Pancreas (tissue), 10 donors: ENCODE measurements at places on chromosomes 12 and 14. TPM values are rescaled to one million over a fixed set of nuclear protein-coding genes. Genes with fewer than 3 reads are reported as not detected.

The GABARAPL1 gene
- 92.7 TPM for polyA plus RNA-seq

The MMP17 gene
- 21.5 TPM for polyA plus RNA-seq

The E2F7 gene
- 0.08 TPM for polyA plus RNA-seq

The ZFHX2 gene
- 3.0 TPM for polyA plus RNA-seq

The FSCB gene
- not detected for polyA plus RNA-seq

The FZD10 gene
- 0.04 TPM for polyA plus RNA-seq

The PRPF39 gene
- polyA plus RNA-seq: 27.0 TPM

The TSPAN19 gene
- 0.57 TPM for polyA plus RNA-seq

The ANKRD9 gene
- 7.1 TPM for polyA plus RNA-seq

DNA sequence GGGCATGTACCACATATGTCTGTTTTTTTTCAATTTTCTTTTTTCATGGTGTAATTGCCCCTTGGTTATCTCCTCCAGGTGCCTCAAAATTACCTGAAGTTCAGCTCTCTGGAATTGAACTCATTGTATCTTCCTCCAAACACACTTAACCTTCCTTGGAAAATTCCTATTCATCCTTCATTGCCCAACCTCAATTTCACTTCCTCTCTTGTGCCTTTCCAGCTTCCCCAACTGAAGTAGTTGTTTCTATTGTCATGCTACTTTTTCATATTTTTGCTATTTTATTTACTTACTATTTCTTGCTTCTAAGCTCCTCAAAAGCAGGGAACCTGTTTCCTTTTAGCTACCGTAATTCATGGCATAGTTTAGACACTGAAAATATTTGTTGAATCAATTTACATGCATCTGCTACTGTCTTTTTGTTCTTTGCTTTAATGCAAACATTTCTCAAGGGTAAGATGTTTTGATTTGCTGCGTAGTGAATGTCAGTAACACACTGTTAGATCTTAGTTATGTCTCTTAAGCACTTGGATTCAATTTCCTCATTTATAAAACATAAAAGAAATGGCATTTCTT lies 37.0 kb upstream of the STXBP6 start:
- no peak for DNase-seq

DNA sequence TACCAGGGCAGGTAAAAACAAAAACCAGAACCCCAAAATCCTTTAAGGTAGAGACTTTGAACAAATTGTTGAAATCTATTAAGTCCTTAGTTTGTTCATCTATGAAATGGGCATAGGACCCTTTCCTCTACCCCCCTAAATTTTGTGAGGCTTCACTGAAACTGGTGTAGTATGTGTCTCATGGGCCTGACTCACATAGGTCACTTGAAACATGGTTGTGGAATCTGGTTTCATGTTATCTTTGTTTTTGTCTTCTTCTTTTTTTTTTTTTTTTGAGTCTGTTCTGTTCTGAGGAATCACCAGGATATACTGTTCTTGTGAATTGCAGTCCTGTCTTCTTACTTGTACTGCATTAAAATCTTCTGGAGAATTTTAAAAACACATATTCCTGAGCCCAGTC lies 202.2 kb downstream of the KTN1 start:
- no peak for DNase-seq

DNA sequence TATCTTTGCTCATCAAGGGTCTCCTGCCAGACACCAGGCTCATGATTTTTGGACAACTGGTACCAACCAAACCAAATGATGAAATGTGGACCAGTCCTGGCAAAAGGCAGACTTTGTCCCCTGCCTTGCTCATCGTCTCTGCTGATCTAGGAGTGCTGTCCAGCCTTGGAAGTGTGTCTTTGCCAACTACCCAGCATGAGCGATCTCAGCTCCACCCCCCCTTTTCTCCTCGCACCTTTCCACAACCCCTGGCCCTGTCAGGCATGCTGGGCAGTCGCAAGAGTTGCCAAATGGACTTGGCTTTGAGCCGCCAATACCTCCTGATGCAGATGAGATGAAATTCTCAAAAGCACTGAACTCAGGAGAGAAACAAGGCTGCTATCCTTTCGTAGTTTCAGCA lies 174.3 kb downstream of the KCNA5 start:
- DNase-seq: no peak

GRCh38 chr14:22489957-22490950 lies 98.8 kb downstream of the DAD1 start:
- DNase-seq: no peak

DNA sequence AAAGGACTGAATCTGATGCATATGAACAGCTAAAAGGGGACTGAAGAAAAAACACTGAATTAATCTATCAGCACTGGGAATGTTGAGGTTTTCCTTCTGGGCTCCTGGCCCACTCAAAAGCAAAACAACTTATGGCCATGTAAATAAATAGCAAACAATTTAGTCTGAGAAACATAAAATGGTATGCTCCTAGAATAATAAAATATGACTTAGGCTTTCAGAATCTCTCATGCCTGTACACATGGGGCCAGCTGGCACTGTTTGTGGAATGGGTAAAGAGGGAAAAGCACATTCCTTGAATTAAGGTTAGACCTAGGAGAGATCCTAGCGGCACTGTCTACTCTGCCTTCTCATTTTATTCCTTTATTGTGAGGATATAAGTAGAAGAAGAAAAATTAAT lies 6.2 kb downstream of the KLHDC2 start:
- no peak for DNase-seq

GRCh38 chr12:72612171-72612570 lies 340.0 kb downstream of the TRHDE start:
- no peak for DNase-seq

DNA sequence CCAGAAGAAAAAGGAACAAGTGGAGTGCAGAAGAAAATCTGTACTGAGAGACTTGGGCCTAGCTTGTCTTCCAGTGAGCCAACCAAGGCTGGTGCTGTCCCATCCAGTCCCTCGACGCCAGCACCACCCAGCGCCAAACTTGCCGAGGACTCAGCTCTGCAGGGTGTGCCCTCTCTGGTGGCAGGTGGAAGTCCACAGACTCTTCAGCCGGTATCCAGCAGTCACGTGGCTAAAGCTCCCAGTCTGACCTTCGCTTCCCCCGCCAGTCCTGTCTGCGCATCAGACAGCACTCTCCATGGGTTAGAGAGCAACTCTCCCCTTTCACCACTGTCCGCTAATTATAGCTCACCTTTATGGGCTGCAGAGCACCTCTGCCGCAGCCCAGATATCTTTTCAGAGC lies 15.6 kb downstream of the CIPC start:
- DNase-seq: no peak

DNA sequence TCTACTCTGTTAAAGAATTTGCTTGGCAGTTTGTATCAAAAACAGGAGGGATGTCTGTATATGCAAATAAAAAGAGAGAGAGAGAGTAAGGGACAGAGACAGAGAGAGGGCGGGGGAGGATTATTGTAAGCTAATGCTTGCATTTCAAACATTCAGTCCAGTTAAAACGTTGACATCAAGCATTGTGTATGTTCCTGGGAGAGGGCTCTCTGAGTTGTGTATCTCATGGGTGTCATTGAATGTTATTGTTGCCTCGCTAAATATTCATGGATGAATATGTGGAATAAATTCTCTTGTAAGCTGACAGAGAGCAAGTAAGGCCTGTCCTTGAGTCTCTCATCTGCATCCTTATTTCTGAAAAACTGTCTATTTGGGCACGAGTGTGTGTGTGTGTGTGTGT lies 78.8 kb upstream of the VRK1 start:
- DNase-seq: no peak

DNA sequence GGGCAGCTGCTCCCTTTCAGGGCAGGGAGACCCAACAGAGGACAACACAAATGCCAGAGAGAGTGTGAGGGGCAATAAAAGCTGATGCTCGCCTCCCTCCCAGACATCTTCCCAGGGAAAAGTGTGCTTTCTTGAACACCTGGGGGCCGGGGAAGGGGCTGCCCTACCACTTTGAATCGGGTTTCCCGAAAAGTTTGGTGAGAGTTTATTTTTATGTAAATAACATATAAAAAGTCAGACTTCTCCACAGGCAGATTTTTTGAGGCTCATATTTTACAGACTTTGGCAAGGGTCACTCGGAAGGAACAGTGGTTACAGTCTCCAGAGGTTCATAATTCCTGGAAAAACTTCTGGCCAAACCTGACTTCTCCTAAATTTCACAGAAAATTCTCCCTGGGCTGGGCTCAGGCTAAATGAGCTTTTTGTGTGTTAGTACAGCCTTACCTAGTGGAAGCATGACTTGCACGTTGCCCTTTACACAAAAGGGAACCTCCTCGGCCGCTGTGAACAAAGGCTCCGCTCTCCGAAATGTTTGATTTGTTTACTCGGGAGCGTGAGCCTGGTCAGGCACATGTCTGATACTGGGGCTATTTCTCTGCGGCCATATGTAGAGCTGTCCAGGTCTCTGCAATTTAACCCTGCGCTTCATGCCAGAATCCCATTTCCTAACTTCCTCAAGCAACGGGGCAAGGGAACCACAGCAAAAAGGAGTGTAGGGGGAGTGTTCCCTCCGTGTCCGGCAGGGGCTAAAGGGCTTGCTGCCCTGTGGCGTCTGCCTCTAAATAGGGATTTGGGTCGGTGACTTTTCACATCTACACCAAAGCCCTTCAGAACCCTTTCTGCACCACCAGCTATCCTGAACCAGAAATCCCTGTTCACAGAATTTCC lies 3.4 kb downstream of the RTL1 start:
- DNase-seq: no peak

DNA sequence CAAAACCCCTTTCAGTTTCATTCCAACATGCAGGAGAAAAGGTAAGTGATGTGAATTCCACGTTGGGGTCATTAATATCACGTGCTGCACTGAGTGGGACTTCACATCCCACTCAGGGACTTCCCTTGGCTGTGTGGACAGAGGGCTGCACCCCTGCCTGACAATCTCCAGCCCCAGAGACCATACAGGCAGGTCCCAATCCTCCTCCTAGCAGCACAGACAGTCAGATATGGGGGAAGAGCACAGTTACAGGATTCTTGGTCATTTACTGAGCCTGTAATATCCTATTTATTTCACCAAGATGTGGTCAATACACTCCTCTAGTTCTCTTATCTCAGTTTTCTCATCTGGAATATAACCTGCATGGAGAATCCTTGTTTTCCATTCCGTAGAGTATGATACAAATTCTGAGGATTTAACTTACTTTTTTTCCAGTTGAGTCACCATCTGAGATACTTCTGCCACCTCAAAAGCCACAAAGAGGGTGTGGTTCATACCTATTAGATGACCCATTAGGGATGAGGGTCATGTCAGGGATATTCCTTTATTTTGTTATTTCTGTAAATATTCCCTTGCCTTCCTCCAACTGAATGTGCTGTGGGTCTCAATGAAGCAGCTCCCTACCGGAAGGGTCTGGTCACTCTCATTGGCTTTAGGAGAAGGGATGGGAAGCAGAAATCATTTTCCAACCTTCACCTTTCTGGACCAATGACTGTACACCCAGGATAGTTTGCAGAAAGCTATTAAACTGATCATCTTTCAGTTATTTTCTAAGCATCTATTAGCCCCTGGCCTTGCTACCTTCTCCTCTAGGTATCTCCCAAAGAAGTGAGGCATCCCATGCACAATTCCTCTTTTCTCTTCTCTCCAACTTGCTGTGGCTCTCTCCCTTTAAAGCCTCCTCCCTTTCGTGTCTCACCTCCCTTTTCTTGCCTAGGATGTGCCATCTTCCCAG lies 43.0 kb upstream of the NTF3 start:
- no peak for DNase-seq

- DNase-seq: peak; percentile 21
Observed at GRCh38 chr12:109736552-109737108, 23.0 kb downstream of the FAM222A start.

- DNase-seq: no peak
Observed at GRCh38 chr14:56049536-56049935, 68.7 kb upstream of the PELI2 start.

- no peak for DNase-seq
Observed at GRCh38 chr12:131455581-131456110, 255.2 kb upstream of the SFSWAP start.

DNA sequence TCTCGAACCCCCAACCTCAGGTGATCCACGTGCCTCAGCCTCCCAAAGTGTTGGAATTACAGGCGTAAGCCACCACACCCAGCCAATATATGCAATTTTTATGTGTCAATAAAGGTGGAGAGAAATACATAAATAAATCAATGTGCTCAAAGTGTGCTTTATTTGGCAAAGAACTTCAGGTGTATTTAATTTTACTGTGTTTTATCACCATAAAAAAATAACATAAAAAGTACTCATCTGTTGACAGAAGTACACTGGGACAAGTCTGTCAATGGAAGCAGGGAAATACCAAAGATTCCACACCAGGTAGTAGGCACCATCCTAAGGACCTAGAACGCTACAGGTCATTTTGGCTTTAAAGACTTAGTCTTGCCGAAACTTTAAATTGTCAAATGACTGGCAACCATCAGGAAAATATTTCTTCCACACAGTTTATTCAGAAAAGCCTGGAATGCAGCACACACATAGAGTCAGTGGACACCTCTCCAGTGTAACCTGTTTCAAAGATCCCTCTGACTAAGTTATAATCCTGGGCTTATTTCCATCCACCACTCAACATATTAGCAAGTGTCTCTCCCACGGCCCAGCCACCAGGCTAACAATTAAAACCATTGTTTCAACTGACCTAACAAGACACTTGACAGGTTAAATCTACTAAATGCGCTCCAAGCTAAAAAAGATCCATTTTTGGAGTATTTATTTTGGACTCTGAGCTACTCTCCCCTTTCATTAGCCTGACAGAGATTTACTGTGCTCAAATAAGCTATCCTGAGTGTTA lies 4.2 kb downstream of the ERO1A start:
- no peak for DNase-seq

- no peak for DNase-seq
Observed at GRCh38 chr14:58637040-58637390, 747 bp upstream of the DACT1 start.
